Left kidney (tissue), 8 donors: ENCODE measurements at places on chromosomes 5 and 9.
A peak's percentile ranks its signal among the peaks of the same experiment; 100 is the strongest.

DNA sequence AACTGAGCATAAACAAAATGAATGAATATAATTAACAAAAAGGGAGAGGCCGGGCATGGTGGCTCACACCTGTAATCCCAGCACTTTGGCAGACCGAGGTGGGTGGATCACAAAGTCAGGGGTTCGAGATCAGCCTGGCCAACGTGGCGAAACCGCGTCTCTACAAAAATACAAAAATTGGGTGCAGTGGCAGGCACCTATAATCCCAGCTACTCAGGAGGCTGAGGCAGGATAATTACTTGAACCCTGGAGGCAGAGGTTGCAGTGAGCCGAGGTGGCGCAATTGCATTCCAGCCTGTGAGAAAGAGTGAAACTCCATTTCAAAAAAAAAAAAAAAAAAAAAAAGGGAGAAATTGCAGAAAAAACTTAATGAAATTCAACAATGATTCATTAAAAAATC is 839.3 kb upstream of the CTNND2 start:
- no peak for DNase-seq

DNA sequence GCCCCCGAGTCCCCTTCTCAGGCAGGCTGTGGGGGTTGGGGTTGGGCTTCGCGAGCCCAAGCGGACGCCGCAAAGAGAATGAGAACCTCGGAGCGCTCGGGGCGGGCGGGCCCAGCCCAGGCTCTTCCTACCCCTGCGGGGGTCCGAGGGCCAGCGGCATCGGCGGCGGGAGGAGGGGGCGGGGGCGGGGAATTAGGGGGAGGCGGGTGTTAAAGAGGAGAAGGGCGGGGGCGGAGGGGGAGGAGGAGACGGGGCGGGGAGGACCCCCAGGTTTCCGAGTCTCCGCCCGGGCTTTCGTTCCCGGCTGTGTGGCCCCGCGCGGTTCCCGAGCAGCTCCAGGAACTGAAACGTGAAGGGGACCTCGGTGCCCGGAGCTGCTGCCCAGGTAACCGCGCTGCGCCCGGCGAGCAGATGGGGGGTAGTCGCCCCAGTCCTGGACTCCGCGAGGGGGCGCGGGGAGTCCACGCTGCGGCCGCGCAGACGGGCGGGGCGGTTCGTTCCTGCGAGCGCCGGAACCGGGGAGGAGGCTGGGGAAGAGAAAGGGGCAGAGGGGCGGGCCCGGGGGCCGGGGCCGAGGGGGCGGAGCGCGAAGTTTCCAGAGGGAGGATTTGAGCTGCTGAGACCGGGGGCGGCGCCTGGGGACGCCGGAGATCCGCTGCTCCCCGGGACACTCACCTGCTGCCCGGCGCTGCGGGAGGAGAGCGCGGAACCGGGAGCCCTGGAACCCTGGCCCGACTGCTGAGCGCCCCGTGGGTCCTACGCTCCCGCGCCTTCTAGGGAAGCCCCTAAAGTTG is 38.4 kb upstream of the PLEKHG4B start:
- DNase-seq = peak; percentile 58

DNA sequence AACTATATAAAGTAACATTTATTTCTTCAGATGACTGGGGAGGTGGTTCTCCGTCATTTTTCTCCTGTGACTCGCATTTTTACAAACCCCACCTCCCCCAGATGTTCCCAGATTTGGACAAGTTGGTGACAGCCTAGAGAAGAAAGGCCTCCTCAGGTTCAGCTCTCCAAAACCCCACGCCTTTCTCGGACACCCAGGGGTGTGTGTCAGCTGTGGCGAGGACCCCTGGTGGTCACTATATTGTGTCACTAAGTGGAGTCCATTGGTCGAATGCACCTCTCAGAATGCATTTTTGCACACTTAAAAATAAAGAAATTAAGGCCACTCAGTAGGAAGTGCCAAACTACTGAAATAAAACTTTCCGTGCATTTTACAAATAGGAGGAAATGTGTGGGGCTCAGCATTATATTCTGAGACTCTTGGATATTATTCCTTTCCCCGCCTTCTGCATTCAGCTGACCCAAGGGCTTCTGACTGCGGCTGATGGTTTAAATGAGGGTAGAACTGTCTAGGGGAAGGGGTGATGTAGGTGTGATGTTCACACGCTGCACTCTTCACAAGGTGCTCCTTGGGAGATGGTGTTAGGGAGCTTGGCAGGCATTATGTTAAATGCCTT is 47.6 kb downstream of the ACO1 start:
- no peak for DNase-seq

DNA sequence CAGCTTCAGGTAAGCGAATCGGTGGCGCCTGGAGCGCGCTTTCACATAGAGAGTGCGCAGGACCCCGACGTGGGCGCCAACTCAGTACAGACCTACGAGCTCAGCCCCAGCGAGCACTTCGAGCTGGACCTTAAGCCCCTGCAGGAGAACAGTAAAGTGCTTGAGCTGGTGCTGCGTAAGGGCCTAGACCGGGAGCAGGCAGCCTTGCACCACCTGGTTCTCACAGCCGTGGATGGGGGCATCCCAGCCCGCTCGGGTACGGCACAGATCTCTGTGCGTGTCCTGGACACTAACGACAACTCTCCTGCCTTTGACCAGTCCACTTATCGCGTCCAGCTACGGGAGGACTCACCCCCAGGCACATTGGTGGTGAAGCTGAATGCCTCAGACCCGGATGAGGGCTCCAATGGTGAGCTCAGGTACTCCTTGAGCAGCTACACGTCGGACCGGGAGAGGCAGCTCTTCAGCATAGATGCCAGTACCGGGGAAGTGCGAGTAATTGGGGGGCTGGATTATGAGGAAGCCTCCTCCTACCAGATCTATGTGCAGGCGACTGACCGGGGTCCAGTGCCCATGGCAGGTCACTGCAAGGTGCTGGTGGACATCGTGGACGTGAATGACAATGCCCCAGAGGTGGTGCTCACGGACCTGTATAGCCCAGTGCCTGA is 1.1 kb downstream of the PCDHAC2 start:
- DNase-seq = no peak

- no peak for DNase-seq
These were observed 1587.7 kb upstream of the NUDT12 start for GRCh38 chr5:105150323-105150722.

DNA sequence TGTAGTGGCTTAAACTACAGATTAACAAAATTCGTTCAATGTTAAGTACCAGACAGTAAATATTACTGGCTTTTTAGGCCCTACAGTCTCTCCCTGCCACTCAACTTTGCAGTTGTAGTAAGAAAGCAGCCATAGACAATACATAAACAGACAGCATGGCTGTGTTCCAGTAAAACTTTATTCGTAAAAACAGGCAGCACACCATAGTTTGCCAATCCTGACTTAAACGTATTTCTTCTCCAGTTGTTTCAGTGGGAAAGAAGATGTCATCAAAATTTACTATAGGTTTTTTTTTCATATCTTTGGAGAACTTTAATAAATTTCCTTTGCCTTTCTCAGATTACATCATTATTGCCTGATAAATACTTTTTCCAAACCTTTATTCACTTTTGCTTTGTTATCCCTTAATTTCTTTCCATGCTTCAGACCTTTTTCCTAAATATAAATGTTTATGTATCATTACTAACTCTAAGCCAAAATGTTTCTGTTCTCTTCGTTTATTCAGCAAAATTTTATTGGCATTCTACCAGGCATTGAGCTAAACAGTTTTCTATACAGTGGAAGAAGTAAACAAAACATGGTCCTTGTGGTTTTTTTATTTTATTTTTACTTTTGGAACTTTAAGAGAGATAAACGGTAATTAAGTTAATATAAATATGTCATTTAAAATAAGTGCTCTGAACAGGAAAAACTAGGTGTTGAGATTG is 64.5 kb downstream of the SLF1 start:
- DNase-seq = no peak

GRCh38 chr5:149072376-149072775 is 9.5 kb upstream of the SH3TC2 start:
- no peak for DNase-seq

DNA sequence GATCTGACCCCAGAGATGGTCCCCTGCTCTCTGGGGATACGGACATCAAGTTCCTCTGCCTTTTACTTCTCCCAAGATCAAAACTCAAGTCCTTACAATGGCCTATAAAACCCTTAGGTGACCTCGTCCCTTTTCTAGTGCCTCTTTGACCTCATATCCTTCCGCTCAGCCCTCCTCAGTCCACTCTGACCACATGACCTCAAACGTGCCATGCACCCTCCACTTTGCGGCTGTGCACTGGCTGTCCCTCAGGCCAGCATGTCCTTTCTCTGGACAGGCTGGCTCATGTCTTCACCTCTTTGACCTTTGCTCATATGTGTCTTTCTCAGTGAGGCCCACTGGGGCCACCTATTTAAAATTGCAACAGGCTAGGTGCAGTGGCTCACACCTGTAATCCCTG is 14.7 kb downstream of the TRMO start:
- DNase-seq = no peak

DNA sequence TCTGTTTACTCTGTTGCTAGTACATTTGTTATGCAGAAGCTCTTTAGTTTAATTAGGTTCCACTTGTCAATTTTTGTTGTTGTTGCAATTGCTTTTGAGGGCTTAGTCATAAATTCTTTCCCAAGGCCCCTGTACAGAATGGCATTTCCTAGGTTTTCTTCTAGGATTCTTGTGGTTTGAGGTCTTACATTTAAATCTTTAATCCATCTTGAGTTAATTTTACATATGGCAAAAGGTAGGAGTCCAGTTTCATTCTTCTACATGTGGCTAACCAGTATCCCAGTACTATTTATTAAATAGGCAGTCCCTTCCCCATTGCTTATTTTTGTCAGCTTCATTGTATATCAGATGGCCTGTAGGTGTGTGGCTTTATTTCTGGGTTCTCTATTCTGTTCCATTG is 792.4 kb downstream of the PTPRD start:
- no peak for DNase-seq

- no peak for DNase-seq
These were observed 180.5 kb upstream of the ZNF462 start for GRCh38 chr9:106682420-106682819.

- DNase-seq = no peak
These were observed 94.9 kb upstream of the COL5A1 start for GRCh38 chr9:134546746-134547145.

GRCh38 chr5:170655476-170655875 is 128.0 kb upstream of the GABRP start:
- no peak for DNase-seq

DNA sequence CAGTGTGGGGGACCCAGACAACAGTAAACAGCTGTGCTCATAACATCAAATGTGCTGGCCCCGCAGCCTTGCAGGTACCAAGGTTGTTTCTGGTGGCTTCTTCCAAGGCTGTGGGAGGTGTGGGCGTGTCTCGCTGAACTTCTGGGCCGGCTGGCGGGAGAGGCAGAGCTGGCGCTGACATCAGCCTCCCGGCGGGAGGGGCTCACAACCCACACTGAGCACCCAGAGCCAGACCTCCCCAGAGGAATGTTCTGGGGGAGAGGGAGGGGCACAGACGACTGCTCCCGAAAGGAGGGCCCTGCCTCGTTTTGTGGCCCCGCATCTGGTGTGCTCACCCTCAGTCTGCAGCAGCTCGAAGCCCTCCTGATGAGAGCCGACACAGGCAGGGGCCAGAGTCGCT is 6.9 kb upstream of the SLC12A7 start:
- no peak for DNase-seq

GRCh38 chr5:179867476-179867875 is 8.9 kb upstream of the MRNIP start:
- no peak for DNase-seq

DNA sequence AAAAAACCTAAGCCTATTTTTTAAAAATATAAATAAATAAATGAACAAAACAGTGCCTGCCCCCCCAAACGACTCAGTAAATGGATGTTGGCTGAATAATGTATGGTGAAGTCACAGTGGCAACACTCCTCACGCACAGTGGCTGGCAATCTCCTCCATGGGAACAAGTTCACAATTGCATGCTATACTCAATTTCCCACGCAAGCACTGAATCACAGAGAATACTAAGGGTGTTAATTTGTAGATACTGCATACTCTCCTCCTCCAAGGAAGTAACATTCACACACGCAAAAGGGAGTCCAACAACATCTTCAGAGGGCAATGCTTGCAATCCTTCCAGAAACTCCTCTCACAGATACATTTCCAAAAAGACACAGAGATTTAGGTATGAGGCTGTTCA is 47.5 kb downstream of the SERINC5 start:
- DNase-seq = no peak

- no peak for DNase-seq
These were observed 85.6 kb downstream of the GADD45G start for GRCh38 chr9:89690334-89690912.

- DNase-seq = no peak
These were observed 3.3 kb downstream of the NR5A1 start for GRCh38 chr9:124503713-124504529.

DNA sequence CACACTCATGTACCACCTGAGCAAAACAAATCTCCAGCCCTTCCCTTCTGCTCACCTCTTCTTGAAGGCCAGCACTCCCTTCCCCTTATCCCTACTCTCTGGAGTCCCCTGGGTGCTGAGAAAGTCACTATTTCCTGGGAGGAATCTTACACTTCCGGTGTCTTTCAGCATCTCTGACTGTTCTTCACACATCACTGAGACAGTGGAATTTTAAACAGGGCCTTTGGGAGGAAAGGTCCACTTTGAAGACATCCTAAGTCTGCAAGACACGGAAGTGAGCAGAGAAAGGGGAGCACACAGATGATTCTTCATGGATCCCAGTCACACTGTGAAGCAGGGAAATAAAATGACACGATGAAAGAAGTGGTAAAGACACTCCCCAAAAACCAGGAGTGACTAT is 25.6 kb downstream of the FRMD3 start:
- no peak for DNase-seq

DNA sequence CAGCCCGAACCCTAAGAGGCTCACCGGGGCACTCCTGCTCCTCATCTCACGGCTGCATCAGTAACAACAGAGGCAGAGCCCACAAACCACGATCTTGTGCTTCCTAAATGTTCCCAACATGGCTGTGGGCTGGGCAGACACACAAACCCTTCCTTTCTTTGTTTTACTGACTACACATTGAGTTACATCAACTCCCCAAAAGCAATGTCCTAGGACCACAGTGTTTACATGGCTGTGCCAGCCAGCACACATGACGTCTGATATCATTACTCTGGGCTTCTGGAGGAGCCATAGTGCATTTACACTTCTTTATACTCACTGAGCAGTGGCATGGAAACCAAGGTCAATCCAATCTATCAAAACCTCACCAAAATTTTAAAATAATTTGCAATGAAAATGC is 101.4 kb downstream of the LHFPL2 start:
- no peak for DNase-seq

DNA sequence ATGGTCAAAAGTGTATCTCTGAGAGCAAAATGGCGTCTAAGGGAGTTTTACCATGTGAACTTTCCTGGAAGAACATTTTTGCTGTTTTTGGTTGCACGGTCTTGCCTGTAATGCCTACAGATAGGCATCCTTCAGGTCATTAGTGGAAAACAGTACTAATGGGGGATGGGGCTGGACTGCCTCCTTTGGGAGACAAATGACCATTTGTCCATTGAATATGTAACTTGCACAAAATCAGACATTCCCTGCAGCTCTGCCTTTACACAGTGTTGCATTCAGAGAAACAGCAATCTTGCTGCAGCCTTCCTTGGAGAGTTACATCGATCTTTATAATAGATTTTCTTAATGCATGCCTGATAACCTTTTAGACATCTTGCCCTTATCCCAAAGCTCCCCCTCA is 138.5 kb upstream of the EGFLAM start:
- no peak for DNase-seq

- DNase-seq = no peak
These were observed 34.5 kb downstream of the SLC31A2 start for GRCh38 chr9:113185271-113185670.

GRCh38 chr9:131337131-131337848 is 47.8 kb downstream of the PLPP7 start:
- no peak for DNase-seq

GRCh38 chr5:173855995-173856656 is 32.0 kb upstream of the CPEB4 start:
- no peak for DNase-seq
